ENCODE measurements at places on chromosomes 5 and 9.
A peak's percentile ranks its signal among the peaks of the same experiment; 100 is the strongest.

DNA sequence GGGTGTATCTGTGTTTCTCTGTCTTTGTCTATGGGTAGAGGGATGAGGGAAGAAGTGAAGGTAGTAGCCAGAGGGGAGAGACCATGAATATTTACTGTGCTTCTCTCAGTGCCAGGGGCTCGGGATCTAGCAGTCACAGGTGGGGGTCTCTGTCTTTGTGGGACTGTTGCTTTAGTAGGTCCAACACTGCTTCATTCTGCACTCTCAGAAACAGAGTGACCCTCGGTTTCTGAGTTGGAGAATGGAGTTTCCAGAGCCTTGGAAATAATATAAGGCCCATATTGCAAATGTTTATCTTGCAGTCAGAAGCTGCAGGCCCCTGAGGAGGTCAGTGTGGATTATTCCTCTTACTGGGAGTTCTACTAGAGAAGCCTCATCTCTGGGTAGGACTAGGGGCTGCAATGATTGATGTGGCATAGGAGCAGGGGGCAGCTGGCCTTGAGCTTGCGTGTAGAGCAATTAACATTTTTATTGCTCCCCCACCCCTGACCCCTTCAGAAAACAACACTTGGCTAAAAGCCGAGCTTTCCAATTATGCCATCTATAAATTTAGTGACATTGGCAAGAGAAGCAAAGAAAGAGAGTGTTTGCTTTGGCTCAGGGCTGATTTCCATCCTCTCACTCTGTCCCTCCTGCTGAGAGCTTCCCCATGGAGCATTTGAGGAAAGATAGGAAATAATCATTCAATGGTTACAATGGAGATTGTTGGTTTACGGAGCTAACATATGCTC, 55.0 kb upstream of the TRPC7 start:
- no peak for DNase-seq

DNA sequence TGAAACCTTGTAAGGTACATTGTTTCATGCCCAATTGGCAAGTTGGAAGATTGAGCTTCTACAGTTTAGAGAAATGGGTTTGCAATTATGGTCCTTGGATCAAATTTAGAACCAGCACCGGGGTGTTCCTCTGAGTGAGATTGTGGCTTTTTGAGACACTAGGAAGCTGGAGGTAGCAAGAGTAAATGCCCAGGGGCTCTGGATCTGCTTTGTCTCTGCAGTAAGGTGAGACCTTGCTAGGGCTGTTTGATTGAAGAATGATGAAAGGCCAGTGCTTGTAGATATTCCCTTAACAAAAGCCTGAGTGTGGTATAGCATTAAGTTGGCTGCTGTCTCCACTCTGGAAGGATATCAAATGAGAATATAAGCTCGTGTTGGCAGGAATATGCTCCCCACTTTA, 36.0 kb downstream of the WWC1 start:
- DNase-seq = no peak

DNA sequence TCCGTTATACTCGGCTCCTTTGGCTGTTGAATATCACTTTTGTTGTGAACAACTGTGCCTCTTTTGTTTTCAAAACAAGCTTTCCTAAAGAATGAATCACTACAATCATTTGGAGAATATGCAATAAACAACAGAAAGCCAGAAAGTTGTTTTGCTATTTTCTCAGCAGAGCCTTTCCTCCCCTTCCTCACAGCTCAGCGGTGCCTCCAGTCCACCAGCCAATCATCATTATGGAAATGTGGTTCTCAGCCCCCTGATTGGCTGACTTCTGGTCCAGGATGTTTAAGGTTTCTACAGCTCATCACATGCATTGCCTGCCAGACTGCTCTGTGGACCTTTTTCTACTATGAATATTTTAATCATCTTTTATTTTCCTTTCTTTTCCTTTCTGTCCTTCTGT, 9.1 kb upstream of the ZNF608 start:
- no peak for DNase-seq

DNA sequence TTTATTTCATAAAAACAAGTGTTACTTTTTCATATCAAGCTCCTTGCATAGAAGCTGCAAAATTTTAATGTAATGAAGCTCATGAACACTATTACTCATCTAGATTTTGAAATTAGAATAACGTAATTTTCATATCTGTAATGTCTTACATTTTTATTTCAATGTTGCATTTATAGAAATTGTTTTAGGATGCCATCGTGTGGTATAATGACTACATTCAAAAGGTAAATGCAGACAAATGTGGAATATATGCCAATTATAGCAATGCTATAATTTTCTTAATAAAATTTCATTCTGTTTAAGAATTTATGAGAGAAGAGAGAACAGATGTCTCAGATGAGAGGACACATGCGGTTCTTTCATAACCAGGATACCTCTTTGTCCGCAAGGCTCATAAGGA, 230.2 kb downstream of the TMEM232 start:
- no peak for DNase-seq

- peak; percentile 62 for DNase-seq
Measured at GRCh38 chr5:134224888-134225779, 739 bp downstream of the PPP2CA start.

GRCh38 chr9:81317939-81318338, 371.4 kb downstream of the TLE1 start:
- DNase-seq = no peak

GRCh38 chr9:111621895-111622480, 9.1 kb upstream of the DNAJC25 start:
- peak; percentile 14 for DNase-seq

DNA sequence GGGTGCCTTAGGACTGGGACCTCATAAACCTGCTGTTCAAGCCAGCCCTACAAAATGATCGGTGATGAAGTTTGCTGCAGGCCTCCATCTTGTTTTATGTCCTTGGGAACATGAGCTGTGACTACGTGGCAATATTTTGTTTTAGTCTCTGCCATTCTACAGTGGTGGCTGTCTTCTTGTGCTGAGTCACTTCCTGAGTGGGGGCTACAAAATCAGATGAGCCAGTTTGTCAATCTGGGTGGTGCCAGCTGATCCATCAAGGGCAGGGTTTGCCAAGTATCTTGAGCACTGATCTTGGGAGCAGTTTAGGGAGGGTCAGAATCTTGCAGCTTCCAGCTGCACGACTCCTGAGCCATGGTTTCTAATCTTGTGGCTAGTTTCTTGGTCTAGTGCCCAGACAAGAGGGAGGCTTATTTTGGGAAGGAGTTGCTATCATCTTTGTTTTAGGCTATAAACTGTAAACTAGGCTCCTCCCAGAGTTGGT, 94.7 kb downstream of the YTHDC2 start:
- no peak for DNase-seq

GRCh38 chr5:128535251-128535650, 2.8 kb downstream of the FBN2 start:
- no peak for DNase-seq

- DNase-seq = no peak
Measured at GRCh38 chr5:132406144-132406783, 36.8 kb downstream of the SLC22A5 start.

DNA sequence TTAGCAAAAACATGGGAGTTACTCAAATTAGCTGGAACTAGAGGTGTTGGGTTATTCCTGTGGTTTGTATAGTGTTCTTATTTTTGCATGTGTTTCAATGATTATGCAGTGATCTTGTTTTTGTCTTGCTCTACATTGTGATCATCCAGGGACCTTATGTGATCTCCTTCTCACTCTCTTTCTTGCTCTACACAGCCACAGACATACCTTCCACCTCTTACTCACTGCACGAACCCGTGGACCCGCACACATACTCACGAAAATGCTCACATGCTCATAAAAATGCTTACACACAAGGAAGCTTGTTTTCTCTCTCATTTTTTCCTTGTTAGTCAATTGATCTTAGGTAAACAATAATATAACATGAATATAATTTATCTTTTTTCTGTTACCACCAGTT, 187.1 kb downstream of the KDM4C start:
- no peak for DNase-seq

GRCh38 chr5:147701468-147701867, 81.1 kb downstream of the JAKMIP2 start:
- DNase-seq = no peak

- no peak for DNase-seq
Measured at GRCh38 chr5:125343015-125343414, 596.6 kb upstream of the ZNF608 start.

GRCh38 chr9:90925581-90926257, 124.1 kb downstream of the SYK start:
- no peak for DNase-seq

DNA sequence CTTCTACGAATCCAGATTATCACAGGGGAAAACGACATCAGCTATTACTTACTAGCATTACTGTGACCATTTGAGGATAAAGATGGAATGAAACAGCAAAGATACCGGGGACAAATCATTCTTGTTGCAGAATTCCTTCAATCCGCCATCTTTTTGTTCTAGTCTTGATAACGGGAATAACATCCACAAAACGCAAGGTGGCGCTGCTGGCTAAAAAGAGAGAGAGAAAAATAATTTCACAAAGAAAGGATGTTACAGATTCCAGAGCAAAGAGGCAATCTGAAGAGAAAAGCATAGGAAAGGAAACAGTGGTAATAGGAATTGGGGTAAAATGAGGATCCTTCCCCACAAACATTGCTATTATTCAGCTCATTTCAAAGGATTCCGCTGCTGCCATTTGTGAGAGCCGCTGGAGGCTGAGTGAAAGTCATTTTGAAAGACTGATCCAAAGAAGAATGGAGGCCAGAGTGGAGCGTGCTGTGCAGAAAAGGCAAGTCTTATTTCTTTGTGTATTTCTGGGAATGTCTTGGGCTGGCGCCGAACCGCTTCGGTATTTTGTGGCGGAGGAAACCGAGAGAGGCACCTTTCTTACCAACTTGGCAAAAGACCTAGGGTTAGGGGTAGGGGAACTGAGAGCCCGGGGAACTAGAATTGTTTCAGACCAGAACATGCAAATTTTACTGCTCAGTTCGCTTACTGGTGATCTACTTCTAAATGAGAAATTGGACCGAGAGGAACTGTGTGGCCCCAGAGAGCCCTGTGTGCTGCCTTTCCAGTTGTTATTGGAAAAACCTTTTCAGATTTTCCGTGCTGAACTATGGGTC, at the start of gene PCDHB7:
TSS of gene PCDHB7 (plus strand) at position 264 of the 824 bp plus-strand sequence. CDS start at position 456, 192 bp downstream.
- no peak for DNase-seq

DNA sequence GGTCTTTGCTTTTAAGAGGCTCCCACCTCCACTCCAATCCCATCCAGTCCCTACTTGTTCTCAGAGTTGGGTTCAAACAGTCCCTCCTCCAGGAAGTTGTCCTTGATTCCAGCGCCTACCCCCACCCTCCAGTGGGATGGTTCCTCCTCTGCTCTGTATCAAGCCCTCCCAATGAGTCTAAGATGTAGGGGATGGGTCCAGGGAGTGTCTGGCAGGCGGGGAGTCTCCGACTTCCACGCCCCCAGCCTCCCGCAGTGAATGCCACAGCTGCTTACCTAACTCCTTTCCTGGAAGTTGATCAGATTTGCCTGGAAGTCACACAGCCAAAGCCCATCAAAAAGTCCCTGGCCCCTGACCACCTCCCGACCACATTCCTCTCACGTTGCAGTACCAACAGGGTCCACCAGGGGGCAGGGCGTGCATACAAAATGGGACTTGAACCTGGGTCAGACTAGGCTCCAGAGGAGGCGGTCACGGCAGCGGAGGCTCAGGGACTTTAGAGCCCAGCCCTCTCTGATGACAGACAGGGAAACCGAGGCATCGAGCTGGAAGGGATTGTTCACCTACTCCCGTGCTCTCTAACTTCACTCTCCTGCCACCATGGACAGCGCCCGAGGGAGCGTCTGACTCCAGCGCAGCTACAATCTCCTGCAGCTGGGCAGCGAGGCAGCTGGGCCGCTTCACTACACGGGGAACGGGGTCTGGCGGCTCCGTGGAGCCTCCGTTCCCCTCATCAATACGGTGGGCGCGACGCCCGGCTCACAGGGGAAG, 25.0 kb upstream of the TDRD7 start:
- peak; percentile 68 for DNase-seq

- DNase-seq = no peak
Measured at GRCh38 chr5:88830567-88830966, 52.4 kb downstream of the MEF2C start.

DNA sequence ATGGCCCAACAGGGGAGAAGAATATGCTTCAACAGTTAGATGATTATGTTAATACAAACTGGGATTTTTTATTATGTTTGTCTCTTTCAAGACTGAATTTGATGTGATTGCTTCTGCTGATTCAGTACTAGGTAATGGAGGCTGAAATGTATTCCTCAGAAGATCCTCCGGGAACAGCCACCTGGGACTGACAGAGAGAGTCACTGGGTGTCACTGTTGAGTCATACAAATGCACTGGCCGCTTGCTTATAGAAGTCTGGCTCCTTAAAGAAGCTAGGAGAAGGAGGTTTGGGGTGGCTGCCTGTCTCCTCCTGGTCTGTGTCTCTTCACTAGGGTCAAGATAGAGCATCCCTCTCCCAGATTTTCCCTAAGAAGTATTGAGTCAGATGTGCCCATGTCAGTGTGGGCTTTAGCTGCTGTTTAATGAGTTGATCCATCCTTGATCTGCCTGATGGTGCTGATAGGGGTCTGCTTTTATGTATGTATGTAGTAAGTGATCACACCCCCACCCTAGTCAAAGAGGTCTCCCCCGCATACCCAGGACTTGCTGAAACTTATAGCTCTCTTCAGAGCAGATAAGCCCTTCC, 773.4 kb downstream of the BRINP1 start:
- no peak for DNase-seq

DNA sequence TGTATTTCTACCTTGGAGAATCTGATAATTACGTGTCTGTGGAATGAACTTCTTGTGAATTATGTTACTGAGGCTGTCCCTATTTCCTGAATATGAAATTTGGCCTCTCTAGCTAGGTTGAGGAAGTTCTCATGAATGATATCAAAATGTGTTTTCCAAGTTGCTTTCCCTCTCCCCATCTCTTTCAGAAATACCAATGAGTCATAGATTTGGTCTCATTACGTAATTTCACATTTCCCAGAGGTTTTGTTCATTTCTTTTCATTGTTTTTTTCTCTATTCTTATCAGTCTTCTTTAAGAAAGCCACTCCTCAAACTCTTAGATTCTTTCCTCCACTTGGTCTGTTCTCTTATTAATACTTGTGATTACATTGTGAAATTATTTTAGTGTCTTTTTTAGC, 923.8 kb upstream of the CDH9 start:
- no peak for DNase-seq

DNA sequence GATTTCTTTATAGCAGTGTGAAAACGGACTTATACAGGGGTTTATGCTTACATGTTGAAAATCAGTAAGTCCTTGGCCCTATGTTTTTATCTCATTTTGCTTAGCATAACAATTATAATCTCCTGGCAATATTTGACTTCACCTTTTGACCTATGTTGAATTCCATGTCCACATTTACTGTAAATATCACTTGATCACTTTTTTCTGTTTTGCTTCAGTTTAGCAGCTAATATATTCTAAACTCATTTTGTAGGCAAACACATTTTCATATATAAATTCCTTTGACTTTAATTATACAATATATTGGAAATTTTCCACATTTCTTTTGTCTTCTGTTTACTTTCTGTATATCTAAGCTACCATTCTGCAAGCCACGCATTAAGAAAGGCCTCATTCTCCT, 674.0 kb downstream of the MAT2B start:
- DNase-seq = no peak
